ENCODE measurements at places on chromosomes 11 and 22.

DNA sequence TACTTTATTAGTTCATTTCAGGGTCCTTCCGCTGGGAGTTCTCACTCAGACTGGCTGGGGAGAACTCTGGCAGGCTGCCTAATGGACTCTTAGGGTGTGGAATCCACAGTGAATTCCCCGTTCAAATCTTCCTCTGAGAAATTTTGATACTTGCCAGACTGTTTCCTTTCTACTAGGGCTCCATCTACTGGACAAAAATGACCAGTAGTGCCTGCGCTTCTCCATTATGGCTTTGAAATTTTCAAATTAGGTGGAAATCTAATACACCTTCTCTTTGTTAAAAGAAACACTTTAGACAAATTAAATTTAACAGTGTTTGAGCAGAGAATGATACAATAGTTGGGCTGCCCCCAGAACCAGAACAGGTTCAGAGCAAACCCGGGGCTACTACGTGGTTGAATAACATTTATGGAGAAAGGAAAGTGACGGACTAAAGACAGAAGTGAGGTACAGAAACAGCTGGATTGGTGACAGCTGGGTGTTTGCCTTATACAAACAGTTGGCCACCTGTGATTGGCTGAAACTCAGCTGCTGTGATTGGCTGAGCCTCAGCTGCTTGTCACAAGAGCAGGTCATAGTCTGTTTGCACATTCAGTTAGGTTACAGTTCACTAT is 52.9 kb upstream of the FDX1 start:
- DNase-seq: peak; percentile 18

DNA sequence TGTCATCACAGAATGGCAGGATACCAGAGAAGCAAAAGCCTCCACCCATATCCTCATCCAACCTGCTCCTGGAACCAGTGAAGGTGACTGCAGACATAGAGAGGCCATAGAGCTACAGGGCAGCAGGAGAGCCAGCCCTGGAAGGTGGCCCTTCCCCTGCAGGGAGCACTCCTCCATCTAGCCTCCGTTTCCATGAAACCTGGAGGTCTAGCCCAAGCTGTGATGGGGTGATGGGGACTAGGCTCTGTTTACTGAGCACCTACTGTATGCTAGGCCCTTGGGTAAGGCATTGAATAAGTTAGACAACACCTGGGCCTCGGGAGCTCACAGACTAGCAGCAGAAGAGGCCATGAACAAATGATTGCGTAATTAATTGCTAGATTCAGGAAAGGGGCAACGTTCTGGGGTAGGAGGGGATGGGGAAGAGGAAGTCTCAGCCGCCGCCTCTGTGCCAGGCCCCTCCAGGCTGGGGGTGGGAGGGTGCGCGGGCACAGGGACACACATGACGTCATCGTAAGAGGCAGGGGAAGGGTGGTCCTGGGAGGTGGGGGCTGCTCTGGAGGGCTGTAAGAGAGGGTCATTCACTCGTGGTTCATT is 784 bp upstream of the SYNGR1 start:
- DNase-seq: no peak

GRCh38 chr11:95074792-95075563 is 8.3 kb downstream of the SRSF8 start:
- DNase-seq: no peak

DNA sequence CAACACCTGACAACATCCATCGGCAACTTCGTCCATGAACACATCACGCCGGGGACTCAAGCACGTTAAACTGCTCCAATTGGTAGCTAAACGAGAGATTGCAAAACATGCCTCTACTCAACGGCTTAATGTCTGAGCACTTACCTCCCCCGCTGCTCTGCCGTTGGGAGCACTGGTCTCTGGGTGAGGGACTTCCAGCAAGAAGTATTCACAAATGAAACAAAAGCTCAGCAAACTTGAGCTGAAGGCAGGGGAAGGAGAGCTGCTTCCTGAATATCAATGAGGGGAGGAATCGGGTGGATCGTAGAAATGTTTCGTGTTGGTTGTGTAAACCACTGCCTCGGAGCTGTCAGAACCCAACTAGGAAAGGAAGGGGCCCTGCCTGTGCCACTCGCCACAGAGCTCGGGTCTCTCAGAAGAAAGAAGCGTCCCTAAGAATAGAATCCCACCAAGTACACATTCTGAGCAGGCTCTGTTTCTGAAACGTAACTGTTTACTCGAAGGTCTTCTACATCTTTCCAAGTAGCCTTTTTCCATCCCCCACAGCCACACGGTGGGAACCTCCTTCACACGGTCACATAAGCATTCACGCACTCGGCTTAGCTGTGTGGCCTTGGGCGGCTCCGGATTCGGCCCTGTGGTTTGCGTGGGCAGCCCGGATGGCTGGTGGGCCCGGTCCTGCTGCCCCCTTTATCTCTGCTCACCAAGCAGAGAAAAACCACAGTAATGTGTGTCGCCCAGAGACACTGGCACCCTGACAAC is at the start of gene MLC1:
Gene MLC1, minus strand, starts transcription at position 216 of the 762 bp plus-strand sequence. CDS start 524 bp downstream, outside the sequence.
- DNase-seq: no peak

DNA sequence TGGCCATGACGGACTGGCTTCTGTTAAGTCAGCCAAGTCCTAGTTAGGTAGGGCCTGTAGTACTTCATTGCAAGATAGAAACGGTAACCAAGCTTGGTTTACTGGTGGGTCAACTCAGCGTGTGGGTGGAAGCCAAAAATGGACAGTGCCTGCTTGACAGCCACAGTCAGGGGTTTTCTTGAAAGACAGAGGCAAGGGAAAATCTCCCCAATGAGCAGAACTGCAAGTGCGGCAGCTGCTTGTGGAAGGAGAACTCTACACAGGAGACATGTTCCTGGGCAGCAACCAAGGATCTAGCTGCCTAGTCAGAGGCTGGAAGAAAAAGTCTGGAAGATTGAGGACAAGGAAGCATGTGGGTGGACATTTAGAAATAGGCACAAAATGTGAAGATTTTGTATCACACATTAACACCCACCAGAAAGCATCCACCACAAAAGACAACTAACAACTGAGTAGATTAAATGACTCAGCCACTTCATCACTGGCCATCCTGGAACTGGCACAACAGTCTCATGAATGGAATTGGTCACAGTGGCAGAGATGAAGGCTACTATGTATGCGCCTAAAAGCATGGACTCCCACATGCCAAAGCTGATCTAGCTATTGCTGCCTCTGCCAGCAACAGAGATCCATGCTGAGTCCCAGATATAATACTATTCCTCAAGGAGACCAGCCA is 40.9 kb upstream of the SCUBE2 start:
- DNase-seq: no peak

GRCh38 chr22:48320683-48321451 is 1506.8 kb downstream of the BRD1 start:
- no peak for DNase-seq

DNA sequence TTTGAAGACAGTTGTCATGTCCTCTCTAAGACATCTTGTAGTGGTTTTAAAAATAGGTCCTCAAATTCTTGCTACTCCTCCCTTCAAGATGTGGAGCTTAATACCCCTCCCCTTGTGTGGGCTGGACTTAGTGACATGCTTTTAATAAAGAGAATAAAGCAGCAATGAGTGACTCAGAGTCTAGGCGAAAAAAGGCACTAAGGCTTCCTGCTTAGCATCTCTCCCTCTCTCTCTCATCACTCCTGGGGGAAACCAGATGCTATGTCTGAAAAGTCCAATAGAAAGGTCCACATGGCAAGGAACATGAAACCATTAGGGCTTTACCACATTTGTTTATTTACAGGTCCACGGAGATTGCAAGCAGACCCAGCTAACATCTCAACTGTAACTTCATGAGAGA is 11.7 kb downstream of the SERGEF start:
- no peak for DNase-seq

- DNase-seq: no peak
These were observed 62.7 kb upstream of the FTH1 start for GRCh38 chr11:62030071-62030684.

DNA sequence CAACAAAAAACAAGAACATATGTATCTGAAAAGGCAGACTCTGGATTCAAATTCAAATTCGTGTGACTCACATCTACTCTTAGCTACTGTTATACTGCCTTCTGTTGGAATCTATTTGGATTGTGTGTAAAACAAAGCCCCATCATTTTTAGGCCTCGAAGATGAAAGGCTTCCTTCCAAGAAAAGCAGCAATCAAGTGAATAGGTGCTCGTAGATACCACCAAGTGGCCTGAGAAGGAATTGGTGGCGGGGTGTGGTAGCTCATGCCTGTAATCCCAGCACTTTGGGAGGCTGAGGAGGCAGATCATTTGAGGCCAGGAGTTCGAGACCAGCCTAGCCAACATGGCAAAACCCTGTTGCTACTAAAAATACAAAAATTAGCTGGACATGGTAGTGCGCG is 4.2 kb downstream of the GRAMD1B start:
- no peak for DNase-seq

- no peak for DNase-seq
These were observed 29.6 kb downstream of the APIP start for GRCh38 chr11:34886609-34887008.

DNA sequence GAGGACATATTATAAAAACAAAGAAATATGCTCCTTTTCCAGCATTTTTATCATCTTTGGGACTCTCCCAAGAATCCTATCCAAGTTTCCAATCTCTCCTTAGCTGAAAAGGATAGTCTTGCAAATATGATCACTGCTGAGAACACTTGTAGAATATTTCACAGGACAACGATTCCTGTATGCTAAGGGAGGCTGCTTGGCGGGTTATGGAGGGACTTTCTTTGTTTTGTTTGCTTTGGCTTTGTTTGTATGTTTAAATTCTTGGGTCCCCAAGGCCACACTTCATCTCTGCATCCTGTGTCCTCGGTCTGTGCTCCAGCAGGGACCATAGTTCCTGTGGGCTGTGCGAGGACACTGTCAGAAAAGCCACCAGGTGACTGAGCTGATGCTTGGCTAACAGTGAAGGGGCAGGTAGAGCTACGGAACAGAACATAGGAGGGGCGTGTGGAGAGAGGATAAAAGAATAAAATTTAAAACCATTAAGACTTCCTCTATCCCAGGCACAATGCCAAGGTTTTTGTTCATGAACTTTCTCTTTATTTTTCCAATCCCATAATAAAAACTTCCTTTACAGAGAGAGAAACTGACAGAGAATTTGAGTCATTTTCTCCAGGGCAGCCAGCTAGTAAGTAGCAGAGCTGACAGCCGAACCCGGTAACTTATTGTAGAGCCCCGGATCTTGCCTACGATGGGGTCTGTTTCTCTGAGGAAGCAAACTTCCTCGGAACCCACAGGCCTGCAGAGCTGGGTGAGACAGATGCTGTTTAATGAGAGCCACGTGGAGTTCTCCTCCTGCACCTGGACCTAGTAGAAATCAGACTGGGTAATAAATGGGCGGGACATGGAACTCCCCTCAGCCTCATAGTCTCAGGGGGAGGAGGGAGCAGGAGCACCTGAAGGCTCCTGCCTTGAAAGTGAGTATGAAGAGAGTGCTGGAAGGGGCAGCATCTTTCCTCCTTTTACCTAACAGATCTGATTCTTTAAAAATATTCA is at the start of gene IZUMO1R:
Gene IZUMO1R, plus strand, starts transcription at position 615 of the 993 bp plus-strand sequence. CDS start 1,057 bp downstream, outside the sequence.
- no peak for DNase-seq

GRCh38 chr11:37076866-37077265 is 478.8 kb upstream of the RAG2 start:
- DNase-seq: no peak

DNA sequence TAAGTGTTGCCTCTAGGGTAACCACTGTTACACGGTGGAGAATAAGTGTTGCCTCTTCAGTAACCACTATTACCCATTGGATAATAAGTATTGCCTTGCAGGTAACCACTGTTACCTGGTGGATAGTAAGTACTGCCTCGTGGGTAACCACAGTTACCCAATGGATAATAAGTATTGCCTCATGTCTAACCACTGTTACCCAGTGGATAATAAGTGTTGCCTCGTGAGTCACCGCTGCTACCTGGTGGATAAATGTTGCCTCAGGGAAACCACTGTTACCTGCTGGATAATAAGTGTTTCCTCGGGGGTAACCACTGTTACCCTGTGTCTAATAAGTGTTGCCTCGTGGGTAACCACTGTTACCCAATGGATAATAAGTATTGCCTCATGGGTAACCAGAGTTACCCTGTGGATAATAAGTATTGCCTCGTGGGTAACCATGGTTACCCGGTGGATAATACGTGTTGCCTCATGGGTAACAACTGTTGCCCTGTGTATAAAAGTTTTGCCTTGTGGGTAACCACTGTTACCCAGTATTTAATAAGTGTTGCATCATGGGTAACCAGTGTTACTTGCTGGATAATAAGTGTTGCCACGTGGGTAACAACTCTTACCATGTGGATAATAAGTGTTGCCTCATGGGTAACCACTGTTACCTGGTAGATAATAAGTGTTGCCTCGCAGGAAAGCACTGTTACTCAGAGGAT is 12.3 kb upstream of the NXPE4 start:
- no peak for DNase-seq
